NCI-H1105 (cell line): ENCODE measurements at places on chromosomes 7 and 10.
A peak's percentile ranks its signal among the peaks of the same experiment; 100 is the strongest.

- DNase-seq, result no peak
Measured at GRCh38 chr10:33132626-33133025, 174.6 kb upstream of the ITGB1 start.

- peak; percentile 50 for DNase-seq
Measured at GRCh38 chr10:102352066-102352715, 43.3 kb upstream of the NFKB2 start.

GRCh38 chr10:118775478-118775877, 20.7 kb upstream of the CACUL1 start:
- DNase-seq, result no peak

DNA sequence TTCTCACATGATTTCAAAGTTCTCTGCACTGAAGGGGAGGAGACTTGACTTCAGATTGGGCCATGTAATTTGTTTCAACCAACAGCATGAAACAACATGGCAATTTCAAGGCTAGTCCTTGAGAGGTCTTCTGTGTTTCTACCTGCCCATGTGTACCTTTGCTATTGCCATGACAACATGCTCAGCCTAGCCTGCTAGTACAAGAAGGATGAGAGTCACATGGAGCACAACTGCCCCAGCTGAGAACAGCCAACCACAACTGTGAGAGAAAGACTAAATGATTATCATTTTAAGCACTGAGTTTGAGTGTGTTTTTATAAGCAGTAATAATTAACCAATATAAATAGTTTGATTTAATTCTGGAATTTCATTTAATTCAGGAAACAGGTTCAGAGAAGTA, 41.9 kb downstream of the ANKMY2 start:
- DNase-seq, result no peak

DNA sequence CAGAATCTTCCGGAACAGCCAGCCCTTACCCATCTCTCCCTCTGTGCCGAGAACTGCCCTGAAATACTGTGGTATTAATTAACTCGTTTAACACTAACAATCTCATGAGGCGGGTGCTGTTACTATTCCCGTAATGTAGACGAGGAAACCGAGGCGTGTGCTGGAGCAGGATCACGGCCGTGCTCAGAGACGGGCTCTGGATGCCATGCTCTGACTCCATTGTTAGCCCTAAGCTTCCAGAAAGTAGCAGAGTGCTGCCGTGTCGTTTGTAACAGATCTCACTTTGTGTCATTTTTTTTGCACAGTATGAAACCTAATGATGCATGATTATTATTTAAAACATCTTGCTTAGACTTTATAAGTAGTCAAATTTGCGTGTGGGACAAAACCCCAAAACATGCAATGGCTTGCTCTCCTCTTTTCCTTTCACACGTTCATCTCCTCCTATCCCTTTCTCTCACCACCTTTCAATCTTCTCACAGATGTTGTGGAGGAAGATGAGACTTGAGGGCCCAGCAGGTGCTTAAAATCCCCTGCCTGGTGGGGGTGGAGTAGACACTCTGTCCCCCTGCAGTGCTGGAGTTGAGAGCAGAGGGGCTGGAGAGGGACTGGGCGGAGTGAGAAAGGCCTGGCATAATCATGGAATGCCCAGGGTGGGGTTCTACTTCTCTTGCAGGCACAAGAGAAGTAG, 482 bp upstream of the ACTR3C start:
- DNase-seq, result no peak

DNA sequence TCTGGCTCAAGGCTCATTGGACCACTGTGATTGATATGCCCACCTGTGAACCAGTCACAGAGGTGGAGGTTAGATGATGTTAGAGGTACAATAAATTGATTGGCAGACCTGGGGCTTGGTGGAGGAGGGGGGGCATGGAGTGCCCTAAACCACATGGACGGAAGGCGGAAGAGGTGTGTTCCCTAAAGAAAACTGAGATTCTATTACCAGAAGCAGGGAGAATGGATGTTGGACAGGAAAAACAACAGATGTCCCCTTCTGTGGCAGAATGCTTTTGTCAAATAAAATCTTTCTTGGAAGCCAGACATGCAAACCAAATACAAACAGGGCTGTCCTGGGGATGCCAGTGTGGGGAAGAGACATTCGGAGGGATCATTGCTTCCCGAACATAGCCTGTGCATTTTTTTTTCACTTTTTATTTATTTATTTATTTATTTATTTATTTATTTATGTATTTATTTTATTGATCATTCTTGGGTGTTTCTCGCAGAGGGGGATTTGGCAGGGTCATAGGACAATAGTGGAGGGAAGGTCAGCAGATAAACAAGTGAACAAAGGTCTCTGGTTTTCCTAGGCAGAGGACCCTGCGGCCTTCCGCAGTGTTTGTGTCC, 433.9 kb downstream of the RPS24 start:
- DNase-seq, result no peak

- no peak for DNase-seq
Measured at GRCh38 chr10:117603081-117603480, 60.5 kb downstream of the EMX2 start.

- no peak for DNase-seq
Measured at GRCh38 chr7:69749372-69749979, 151.2 kb downstream of the AUTS2 start.

DNA sequence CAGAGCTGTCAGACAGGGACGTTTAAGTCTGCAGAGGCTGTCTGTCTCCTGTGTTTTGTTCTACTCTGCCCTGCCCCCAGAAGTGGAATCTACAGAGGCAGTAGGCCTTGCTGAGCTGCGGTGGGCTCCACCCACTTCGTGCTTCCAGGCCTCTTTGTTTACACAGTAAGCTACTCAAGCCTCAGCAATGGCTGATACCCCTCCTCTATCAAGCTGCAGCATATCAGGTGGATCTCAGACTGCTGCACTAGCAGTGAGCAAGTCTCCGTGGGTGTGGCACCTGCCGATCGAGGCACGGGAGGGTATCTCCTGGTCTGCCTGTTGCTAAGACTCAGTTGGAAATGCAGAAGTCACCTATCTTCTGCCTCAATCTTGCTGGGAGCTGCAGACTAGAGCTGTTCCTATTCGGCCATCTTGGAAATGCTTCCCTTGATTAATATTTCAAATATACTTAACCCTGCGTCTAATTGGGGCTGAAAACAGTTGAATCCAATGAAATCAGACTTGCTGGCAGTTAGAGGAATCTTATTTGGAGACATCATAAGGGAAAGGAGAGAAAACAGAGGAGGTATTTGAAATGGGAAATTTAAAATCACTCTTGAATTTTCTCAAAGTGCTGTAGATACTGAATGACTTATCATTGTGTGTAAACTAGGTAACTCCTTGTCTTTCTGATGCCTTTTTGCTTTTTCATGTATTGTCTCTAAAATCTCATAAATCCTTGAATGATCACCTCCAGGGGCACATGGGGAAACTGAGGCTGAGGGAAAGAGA, 13.8 kb upstream of the CYP3A5 start:
- peak; percentile 35 for DNase-seq

GRCh38 chr10:126156012-126156411, 232.3 kb downstream of the ADAM12 start:
- DNase-seq, result no peak

- DNase-seq, result no peak
Measured at GRCh38 chr7:124364283-124364682, 331.4 kb upstream of the TMEM229A start.

DNA sequence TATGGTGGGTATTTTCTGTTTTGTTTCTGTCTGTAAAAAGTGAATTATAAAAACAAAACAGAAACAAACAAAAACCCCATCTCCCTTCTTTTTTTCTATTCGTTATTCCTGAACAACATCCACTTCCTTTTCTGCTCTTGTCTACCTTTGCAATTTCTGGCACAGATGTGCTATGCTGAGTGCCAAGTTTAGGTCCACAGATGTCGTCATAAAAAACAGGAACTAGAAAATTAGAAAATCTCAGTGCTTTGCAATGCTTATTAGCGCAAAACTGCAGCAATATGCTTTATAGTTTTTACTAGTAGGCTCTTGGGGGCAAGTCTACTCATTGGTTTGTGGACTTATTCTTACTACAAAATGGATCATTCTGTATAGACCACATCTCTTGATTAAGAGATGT, 94.2 kb upstream of the PRKCQ start:
- no peak for DNase-seq

GRCh38 chr7:66150471-66150870, 35.8 kb downstream of the CRCP start:
- DNase-seq, result no peak

GRCh38 chr7:27962273-27962672, 218.3 kb downstream of the JAZF1 start:
- DNase-seq, result no peak

GRCh38 chr7:117148971-117149370, 173.9 kb downstream of the WNT2 start:
- no peak for DNase-seq

DNA sequence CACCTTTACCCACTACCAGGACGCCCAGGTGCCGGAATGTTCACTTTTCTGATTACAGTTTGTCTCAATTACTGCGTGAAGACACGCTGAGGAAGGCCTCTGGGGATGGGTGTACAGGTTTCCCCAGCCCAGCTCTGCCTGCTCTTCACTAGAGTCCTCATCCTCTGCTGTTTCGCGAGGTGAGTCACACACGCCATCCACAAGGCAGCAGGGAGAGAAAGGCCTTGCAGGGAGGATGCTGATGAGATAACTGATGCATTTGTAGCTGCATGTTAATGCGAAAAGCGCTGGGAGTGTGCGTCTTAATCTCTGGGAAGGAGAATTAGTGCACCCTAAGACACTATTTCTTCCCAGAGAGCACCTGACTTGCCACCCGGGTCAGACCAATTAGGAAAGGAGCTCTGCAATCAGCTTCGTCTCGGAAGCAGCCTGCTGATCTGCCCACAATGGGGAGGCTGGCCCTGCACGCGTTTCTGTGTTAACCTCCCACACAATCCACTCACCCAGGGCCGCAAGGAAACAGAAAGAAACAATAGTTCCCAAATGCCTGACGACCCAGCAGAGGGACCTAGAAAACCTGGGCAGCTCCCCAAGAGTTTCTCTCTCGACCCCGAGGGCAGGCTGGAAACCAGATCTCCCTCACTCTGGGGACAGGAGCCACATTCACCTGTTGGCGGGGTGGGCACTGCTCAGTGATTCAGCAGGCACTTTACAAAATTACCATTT, 578.7 kb downstream of the GLRX3 start:
- DNase-seq, result no peak

GRCh38 chr10:63579371-63580014, 58.3 kb downstream of the REEP3 start:
- no peak for DNase-seq

DNA sequence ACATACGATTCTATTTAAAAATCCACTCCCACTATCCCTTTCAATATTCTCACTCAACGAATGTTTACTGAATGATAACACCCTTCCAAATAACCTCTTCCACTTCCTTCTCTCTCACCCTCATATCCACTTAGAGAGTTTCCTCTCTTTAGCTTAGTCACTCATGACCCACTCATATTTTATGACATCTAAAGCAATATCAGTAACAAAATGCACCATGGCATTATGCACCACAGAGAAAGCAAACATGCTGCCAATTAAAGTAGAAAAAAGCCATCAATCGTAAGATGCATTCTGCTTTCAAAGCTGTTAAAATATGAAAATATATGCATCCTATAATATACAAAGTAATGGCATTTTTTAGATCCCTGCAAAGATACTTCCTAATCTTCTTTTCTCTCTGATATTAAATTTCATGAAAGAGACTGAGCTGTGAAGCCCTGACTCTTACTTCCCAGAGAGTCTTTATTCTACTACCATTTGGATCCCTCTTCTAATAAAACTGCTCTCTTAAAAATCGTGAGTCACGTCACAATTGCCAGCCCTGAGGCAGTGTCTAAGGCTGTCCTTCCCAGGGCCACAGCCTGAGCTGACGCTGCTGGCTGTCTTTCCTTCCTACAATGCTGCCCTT, 283.0 kb upstream of the KLF6 start:
- no peak for DNase-seq

GRCh38 chr7:53303781-53304180, 268.3 kb downstream of the POM121L12 start:
- DNase-seq, result no peak

GRCh38 chr7:74505471-74506324, 52.0 kb downstream of the GTF2IRD1 start:
- DNase-seq, result no peak

DNA sequence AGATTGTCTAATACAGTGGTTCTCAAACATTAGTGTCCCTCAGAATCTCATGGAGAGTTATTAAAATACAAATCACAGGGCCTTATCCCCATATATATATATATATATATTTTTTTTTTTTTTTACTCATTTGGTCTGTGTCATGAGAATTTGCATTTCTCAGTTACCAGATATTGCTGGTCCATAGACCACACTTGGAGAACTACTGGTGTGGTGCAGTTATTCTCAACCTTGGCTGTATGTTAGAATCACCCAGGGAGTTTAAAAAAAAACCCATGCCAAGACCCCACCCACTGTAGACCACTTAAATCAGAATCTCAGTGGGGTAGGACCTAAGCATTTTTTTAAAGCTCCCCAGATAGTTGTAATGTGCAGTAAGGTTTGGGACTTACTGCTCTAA, 179.9 kb downstream of the AUTS2 start:
- DNase-seq, result no peak

DNA sequence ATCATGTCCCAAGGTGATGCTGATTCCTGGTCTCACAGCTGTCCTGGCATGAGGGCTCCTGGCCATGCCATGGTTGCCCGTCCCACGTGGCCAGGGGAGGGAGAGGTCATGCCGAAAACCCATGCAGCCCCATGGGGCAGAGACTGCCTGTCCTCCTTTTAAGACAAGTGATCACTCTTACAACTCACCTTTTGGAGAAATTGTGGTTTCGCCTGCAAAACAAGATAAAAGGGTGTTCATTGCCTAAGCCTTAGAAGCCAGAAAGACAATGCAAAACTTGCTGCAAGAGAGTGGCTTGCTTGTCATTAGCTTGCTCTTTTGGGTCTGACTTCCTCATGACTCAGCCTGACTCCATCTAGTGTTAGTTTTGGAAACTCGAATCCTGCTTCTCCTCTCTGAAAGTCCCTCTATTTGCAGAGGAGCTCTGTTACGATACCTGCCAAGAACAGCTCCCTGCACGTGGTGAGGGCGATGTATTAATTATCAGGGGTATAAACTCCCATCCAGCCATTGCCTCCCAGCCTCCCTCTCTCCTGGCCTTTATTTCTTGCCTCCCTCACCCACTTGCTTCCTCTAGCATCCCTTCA, 26.7 kb downstream of the TMEM273 start:
- no peak for DNase-seq

- no peak for DNase-seq
Measured at GRCh38 chr10:98466861-98467505, 20.2 kb upstream of the HPS1 start.

DNA sequence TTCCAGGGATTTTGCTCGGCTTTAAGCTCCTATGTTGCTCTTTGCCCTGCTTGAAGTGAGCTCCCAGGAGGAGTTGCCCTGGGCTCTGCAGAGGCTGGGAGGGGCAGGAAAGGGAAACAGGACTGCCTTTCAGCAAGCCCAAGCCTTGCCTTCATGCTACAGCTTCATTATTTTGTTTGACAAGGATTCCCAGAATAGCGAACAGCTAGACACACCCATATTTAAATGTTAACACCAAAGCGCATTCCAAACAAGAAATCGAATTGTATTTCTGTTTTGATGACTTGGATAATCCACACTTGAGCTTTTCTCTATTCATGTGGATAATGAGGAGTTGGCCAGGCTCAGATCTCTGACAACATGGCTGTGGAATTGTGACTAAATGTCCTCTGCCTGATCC, 6.3 kb downstream of the KIAA1217 start:
- no peak for DNase-seq
